ENCODE measurements at places on chromosomes 4 and X.

DNA sequence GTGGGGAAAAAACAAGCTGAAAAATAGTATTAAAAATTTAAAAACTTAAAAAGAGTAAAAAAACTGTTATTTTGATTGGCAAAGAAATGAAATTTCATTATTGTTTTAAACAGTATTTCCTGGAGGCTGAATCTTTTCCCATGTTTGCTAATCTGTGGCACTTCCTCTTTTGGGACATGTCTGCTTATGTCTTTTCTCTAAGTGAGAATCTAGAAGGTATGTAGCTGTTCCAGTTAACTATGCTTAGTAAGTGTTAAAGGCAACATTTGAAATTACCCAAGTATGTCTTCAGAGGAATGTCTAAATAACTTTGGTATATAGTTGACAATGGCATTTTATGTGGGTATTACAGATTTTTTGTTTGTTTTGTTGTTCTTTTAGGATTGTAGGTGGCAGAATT lies 81.6 kb upstream of the TBC1D9 start:
- no peak for DNase-seq

- no peak for DNase-seq
These were observed 253.4 kb downstream of the EPHA5 start for GRCh38 chr4:65416891-65417290.

GRCh38 chrX:117987373-117987772 lies 129.2 kb downstream of the KLHL13 start:
- DNase-seq = no peak

DNA sequence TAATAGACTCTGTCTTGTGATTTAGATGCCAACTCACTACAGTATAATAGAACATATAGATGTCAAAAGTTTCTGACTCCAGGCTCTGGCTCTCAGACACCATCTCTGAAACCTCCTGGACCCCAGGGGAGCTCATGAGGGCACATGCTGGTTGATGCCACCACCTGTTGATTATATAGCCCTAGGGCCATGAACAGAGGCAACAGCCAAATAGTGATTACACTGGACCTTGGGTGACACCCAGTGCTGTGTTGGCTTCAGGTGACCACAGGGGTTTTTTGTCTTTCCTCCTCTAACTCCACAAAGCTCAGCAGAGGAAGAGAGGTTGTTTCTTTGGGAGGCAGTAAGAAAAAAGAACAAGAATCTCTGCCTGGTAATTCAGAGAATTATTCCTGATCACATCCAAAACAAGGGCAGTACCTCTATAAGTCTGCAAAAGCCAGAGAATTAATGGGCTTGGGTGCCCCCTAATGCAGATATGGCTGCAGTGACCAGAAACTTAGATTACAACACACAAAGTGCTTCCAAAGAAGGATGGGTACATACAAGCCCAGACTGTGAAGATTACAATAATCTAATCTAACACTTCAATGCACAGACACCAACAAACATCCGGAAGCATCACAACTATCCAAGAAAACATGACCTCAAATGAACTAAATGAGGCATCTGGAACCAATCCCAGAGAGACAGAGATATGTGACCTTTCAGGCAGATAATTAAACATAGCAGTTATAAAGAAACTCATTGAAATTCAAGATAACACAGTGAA lies 1920.6 kb downstream of the ARAP2 start:
- no peak for DNase-seq

GRCh38 chr4:100022792-100023222 lies 72.7 kb upstream of the H2AZ1 start:
- DNase-seq = no peak

DNA sequence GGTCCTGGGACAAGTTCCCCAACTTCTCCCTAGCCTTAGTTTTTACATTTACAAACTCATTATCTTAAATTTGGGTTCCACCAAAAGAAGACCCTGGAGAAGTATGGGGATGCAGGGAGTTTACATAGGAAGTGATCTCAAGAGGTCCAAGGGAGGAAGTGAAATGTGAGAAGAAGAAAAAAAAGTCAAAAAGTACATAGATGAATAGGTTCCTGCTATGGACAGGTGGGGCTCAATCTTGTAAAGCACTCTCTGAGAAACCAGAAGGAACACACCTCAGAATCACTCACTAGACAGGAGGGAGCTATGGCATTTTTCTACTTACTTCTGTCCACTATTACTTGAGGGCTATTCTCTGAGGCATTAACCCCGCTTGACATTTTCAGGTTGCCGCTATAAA lies 56.6 kb downstream of the ARHGAP6 start:
- no peak for DNase-seq

GRCh38 chrX:63402106-63402505 lies 51.0 kb upstream of the SPIN4 start:
- no peak for DNase-seq

DNA sequence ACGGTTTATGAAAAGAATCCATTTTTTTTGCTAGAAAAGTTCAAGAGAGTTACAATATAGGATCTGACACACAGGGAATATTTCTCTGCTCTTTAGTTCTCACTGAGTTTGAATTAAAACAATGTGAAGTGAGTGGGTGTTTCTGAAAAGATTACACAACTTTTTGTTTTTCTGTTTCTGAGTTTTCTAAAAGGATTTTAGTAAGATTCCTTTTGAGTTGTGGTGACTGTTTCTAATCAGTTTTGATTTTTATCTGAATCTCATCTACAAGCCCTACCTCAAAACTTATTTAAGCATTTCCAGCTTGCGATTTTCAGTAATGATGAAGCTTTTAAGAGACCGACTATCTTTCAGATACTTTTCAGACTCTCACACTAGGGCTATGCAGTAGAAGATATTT lies 141.7 kb downstream of the GPAT3 start:
- DNase-seq = peak; percentile 82

GRCh38 chr4:154719087-154719486 lies 24.7 kb upstream of the LRAT start:
- DNase-seq = no peak

DNA sequence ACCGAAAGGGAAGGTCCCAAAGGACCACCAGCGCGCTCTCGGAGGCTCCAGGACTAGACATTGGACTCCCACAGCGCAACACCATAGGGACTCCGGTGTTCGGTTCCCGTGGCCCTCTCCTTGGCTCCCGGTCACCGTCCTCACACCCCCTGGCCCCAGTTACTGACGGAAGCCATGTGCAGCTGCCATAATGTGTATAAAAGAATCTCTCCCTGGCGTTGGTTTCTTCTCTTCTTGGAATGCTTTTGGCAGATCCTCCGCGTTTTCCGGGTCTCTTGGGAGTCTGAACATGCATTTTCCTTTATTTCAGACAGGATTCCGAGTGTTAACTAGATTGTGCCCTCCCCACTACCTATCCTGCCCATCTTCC lies 69.8 kb downstream of the FBXO8 start:
- no peak for DNase-seq

GRCh38 chr4:74376888-74377483 lies 12.0 kb downstream of the EREG start:
- DNase-seq = no peak

DNA sequence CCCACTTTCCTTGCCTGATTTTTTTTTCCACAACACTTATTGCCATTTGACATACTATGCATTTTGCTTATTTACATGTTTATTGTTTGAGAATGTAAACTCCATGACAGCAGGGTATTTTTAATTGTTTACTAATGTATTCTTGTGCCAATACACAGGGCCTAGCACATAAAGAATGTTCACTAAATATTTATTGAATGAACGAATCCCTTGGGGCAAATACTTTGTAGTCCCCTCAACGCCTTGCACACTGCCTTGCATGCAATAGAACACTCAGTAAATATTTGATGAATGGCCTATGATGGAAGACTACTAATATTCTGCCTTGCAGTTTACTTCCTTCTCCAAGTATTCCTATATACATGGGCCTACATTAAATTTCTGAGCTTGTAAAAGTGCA lies 1.4 kb upstream of the PRPS1 start:
- DNase-seq = no peak

GRCh38 chr4:112855058-112855457 lies 194.4 kb upstream of the ANK2 start:
- DNase-seq = no peak

DNA sequence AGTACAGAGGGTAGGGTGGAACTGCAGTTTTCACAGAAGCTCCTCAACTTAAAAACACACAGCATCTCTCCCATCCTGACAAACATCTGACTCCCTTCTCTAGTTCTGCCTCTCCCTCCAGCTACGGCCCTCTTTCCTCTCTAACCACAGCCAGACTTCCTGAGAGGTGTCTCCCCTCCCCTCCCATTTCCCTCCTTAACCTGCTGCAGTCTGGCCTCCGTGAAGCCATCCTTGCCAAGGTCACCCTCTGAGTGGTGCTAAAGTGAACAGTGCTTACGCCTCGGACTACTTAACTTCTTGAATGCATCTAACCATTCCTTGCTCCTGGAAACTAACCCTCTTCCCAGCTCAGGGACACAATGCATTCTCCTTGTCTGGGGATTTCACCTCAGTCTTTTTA lies 53.3 kb downstream of the RTL5 start:
- no peak for DNase-seq

GRCh38 chrX:119753001-119753400 lies 5.4 kb upstream of the SOWAHD start:
- DNase-seq = no peak

DNA sequence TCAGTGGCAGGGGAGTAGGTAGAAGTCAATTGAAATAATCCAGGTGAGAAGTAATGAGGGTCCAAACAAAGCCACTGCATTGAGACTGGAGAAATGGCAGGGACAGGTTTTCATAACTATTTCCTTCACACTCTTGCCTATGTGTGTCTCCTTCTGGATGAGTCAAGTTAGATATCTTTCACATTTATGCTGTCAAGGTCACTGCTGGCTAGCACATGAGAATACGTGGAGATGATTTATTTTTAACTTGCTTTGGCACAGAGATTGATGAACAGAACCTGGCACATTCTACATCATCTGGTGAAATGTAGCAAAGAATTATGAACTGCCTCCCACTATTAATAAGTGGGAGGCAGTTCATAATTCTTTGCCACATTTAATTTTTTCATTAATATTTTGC lies 66.7 kb upstream of the BOD1L1 start:
- DNase-seq = no peak

GRCh38 chrX:133818019-133818418 lies 167.4 kb downstream of the GPC3 start:
- DNase-seq = no peak

DNA sequence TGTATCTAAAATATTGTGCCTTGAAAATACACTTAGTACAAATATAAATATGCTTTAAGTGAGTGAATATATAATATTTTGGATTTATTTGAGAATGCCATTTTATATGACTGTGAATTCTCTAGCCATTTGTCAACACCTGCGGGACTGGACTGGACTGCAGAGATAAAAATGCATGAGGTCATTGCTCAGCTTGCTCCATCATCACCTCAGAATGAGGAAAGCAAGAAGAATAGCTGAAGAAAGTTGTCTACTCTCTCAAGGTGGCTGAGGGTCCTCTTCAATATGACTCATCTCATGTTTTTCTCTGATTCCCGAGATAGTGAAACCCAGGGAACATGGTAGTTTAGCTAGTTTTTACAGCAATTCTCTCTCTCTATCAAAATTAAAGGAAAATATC lies 732.5 kb upstream of the AGA start:
- DNase-seq = no peak

- DNase-seq = no peak
These were observed 73.6 kb upstream of the DHX15 start for GRCh38 chr4:24657768-24658617.

GRCh38 chr4:155592938-155593297 lies 73.7 kb upstream of the GUCY1A1 start:
- no peak for DNase-seq

DNA sequence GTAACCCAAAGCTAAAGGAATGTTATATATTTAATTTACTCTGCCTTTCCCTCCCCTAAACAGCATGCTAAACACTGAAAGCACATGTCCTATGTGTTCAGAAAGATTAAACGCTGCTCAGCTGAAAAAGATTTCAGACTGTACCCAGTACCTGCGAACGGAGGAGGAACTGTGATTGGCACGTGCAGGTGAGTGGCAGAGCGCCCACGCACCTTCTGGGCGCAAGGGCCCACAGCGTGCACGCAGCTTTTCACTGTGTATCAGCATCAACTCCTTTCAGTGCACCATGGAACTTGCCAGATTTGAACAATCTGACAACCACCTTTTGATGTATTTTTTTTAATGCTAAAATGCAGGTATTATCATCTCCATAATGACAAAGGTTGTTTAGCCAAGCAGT lies 87.7 kb downstream of the RFC1 start:
- DNase-seq = no peak

DNA sequence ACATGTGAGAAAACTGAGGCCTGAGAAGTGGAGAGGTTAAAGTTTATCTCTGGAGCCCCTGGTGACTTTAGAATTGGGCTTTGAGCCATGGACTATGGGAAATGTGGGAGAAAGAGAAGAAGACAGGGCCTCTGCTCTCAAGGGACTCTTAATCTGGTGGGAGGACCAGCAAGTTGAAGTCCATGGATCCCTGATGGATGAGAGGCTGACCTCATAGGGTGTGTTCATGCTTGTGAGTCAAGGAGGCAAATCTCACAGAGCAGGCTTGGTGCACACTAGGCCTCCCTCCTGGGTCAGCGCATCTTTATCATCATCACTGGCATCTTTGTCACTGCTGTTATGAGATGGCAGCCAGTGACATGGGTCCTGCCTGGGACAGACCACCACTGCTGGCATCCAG lies 211.9 kb downstream of the AFAP1 start:
- no peak for DNase-seq

- no peak for DNase-seq
These were observed 17.8 kb upstream of the SPRY1 start for GRCh38 chr4:123378794-123379193.

- no peak for DNase-seq
These were observed 269.9 kb downstream of the OPHN1 start for GRCh38 chrX:68163441-68163840.

GRCh38 chr4:7217474-7218321 lies 25.4 kb downstream of the SORCS2 start:
- DNase-seq = no peak

GRCh38 chr4:162782096-162782777 lies 384.5 kb downstream of the NAF1 start:
- no peak for DNase-seq

DNA sequence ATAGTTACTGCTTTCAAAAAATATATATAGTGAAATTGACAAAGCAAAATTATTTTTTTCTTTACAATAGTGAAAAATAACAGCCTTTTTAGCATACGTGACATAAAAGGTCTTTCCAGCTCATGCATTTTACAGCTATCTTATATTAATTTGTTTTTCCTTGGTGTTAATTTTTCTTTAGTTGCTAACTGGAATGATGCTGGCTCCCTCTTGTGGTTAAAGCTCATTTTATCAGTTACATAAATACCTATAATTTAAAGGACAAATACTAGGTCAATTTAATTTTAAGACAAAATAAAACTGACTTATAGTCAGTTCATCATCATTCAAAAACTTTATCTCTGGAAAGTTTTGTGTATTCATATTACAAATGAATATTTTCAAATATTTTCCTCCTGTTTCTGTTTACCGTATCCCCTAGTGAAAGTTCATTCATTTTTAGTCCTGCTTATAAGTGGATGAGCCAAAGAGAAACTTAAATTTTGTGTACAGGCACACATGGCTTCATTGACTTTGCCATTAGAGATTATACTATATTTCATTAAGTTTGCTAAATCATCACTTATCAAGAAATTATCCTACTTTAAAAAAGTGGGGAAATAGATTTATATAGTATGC lies 9.9 kb upstream of the ANAPC4 start:
- DNase-seq = no peak
